Stimulated activated CD4-positive, alpha-beta T cell treated with anti-CD3 and anti-CD28 coated beads, Interleukin-15, amount 100 ng/mL, for 1 hour (primary cell): ENCODE measurements at places on chromosomes 2 and 18.

- DNase-seq: no peak
Observed at GRCh38 chr2:19104503-19104902, 253.9 kb downstream of the OSR1 start.

- no peak for DNase-seq
Observed at GRCh38 chr2:20567159-20567925, 83.6 kb downstream of the HS1BP3 start.

GRCh38 chr18:39990540-39990939, 1964.5 kb upstream of the PIK3C3 start:
- DNase-seq: no peak

DNA sequence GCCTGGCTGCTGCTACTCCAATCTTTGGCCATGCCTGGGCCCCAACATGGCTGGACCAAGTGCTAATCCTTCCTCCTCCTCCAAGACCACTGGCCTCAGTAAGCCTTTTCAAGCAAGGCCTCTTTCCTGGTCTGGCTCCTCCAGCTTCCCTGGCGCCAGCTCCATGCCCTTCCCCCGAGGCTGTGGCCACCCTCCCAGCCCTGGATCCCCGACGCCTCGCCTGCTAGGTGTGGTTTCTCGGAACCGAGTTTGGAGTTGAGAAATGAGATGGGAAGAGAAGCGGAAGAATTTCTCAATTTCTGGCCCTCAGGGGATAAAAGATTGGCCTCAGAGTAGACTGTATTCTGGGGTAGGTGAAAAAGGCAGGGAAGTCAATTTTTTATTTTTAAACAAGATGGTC, 46.4 kb downstream of the ADCY3 start:
- DNase-seq: no peak

DNA sequence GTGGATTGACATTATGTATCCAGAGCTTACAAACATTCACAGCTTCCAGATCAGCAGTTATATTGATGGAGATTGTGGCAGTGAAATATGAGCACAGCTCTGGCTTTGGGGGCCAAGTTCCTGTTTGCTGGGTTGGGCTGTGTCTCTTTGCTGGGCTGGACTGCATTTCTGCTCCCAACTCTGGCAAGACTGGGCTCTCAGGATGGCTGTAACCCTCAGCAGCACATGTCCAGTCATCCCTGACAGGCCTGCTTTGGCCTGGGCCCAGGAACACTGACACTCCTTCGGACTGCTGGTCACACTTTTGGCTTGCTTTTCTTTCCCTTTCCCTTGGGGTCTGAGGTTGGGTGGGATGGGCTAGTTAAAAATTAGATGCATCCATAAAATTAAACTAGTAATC, 17.9 kb upstream of the VPS4B start:
- no peak for DNase-seq

DNA sequence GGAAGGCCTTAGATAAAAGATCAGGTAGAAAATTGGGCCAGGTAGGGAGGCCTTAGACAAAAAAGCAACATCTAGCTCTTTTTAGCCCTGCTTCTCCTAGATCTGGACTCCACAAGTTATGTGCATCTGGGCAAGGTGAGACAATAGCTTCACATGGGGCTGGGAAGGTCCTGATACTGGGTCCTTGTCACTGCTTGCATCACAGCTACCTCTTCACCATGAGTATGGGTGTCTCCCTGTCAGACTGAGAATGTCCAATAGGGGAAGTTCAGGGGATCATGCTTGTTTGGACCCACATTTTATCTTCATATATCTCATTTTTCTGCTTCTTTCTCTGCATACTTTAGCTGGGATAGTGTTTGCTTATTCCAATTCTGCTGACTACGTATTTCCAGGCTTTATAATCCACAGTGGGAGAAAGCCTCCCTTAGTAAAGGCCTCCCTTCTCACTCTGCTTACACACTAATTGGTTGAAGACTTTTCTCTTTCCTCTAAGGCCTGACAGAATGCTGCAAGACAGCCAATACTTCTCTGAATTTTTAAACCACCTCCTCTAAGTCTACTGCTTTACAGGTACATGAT, 189.6 kb downstream of the CYRIA start:
- no peak for DNase-seq

DNA sequence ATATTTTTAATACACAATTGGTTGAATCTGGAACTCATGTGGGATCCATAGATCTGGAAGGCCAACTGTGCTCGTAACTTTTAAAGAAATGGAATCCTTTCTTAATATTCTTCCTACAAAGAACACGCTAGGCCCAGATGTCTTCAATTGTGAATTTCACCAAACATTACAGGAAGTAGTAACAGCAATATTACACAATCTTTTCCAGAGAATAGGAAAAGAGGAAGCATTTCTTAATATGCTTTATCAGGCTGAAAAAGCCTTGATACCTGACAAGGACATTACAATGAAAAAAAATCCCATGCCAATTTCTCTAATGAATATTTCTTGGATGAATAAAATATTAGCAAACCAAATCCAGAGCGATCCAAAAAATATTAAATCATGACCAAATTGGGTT, 80.3 kb upstream of the HAAO start:
- DNase-seq: no peak

- DNase-seq: no peak
Observed at GRCh38 chr2:48728295-48728694, 27.2 kb downstream of the LHCGR start.

DNA sequence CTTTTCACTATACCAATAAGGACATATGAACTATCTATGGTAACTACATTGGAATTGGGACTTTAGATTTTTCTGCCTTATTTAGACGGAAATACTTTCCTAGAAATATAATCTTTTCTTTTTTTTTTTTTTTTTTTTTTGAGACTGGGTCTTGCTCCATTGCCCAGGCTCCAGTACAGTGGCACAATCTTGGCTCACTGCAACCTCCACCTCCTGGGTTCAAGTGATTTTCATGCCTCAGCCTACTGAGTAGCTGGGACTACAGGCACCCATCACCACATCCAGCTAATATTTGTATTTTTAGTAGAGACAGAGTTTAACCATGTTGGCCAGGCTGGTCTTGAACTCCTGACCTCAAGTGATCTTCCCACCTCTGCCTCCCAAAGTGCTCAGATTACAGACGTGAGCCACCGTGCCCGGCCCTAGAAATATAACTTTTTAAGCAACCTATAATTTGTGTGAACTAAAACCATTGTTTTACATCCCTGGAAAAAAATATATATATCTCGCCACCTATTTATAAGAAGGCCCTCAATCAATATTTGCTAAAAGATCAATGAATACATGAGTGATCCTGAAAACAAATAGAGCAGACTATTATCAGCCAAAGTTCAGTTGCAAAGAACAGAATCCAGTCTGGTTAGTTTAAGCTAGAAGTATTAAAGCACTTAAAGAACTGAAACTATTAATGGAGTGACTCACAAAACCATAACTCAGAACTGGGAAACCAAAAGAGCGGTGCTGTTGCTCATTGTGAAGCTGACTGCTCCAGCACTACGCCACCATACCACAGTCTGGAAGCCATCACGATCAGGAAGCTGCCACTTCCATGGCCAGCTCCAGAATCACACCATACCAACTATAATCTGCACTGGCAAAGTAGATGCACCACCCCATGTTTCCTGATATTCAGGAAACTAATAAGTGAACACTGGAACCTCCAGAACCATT, 8.4 kb upstream of the HNRNPLL start:
- DNase-seq: no peak

GRCh38 chr2:101234169-101234938, 18.3 kb upstream of the CNOT11 start:
- DNase-seq: no peak

GRCh38 chr2:191363267-191363666, 118.1 kb downstream of the MYO1B start:
- DNase-seq: no peak

GRCh38 chr2:693606-694005, 16.4 kb upstream of the TMEM18 start:
- no peak for DNase-seq

DNA sequence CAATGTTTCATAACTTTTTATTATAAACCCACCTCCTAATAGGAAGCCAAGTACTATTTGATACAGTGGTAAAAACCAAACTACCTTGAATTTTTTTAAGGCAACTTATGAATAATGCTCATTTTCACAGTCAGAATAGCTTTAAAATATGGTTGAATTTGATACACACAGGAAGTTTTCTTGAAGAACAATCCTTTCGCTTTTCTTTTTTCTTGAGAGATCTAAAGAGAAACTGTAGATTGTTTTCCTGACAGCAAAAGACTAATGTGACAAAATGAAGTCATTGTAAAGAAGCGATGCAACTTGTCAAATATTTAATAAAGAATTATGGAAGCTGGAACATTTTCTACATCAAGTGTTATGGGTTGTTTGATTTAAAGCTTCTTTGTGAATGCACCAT, 227.7 kb downstream of the ALPK2 start:
- DNase-seq: no peak

GRCh38 chr2:8285081-8285480, 396.8 kb upstream of the ID2 start:
- no peak for DNase-seq

DNA sequence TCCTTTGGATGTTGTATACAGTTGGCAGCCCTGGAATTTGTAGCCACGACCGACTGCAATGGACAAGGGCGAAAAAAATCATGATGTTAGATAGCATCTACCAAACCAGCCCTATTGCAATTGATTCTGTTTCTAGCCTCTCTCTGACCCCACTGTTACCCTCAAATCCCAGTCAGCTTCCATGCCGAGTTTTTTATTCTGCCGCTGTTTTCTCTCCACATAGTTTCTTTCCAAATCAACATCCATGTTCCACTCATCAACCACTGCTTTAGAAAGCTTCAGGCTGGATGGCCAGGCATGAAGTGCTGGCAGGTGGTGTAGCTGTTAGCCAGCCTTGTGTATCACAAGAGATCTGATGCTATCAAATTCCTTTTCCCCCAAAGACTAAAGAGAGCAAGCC, 272.8 kb downstream of the FIGN start:
- DNase-seq: no peak

DNA sequence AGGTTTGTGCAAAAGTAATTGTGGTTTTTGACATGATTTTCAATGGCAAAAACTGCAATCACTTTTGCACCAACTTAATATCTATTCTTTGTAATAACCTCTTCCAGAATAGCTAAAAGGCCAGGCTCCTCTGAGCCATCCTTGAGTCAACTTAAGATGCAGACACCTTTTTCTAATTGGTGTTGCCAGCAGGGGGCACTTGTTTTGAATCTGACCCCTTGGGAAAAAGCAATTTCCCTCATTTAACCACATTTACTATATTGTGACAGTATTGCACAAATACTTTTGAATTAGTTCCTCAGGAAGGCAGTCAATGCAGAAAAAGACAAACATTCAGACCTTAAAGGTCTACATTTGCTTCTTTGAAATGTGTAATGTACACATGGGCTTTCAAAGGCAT, 78.6 kb upstream of the GALNT5 start:
- no peak for DNase-seq

DNA sequence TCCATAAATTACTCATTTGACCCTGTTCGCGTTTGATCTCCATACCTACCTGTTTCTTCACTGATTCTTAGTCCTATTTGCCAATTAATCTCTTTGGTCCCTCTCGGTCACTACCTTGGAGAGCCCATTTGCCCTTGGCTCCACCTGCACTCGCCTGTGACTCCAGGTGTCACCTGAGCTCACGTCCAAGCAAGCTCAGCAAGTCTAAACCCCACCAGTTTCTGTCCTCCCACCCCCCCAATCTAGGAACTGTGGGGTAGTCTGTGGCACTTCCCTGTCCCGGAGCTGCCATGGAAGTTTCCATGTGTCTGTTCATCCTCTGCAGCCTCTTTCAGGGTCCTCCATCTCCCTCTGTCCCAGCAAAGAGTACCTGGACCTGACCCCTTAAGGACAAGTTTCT, 68.1 kb upstream of the BCL2L11 start:
- no peak for DNase-seq

DNA sequence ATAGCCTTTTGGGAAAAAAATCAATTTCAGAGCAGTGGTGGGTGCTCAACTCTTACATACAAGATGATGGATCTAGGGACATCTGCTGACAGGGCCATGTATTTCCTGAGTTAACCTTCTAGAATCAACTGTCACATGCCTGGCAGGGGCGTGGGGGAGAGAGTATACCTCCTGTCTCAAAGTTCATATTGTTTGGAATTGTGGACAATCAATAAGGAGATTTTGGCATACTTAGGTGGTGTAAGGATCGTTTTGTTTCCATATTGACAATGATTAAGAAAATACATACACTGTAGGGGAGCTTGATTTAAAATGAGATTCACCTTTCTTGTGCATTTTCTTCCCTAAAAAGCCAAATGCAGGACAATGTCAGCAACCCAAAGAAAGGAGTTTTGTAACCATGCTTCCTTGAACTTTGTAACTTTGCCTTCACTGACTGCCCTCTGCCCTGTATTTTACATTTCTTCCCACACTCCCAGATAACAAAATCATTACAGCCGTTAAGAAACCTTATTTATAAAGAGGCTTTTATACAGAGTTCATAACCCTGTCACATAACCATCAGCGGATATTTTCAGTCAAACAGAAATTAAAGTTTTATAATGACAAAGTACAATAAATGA, 88.4 kb downstream of the MEP1B start:
- no peak for DNase-seq

DNA sequence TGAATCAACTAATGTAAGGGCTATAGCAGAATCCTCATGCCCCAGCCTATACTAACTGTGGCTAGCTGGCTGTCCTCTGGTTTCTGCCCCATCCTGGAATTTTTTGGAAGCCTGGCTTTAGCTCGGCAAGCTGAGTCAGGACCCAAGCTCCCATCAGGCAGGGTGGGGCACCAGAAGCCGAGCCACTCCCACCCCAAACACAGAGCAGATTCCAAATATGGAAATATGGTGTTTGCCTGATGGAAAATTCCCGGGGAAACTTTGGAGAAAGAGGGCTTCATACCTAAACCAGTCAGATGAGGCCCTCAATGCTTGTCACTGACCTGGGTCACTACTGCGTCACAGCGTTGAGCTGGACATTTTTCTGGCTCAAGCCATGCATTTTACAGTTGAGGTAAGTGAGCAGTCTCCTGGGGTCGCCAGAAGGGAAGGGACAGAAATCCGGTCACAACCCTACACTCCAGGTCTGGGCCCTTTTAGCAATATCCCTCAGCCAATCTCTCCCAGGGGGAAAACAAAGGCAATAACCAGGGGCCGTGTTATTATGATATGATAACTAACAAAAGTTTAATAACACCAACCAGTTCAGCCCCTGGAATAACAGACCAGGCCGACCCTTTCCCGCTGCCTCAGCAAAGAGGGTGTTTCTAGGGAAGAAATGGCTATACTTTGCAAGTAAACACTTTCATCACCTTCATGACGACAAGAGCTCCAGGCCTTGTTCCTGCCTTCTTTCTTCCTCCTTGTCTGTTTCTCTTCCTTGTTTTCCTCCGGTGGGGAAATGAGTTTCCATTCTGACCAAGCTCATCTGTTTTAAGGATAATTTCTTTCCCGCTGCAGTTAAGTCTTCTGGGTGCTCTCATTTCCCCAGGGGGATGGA, 37.7 kb downstream of the PSD4 start:
- DNase-seq: no peak

GRCh38 chr2:173630425-173631126, 275.9 kb downstream of the CDCA7 start:
- no peak for DNase-seq
